GM12878 (cell line): ENCODE measurements at places on chromosomes 7 and 10. TPM values are rescaled to one million over a fixed set of nuclear protein-coding genes. Genes with fewer than 3 reads are reported as not detected.

Gene PPP2R2D
- polyA plus RNA-seq: 16.9 and 21.2 TPM in 2 replicates

Gene UCN3
- polyA plus RNA-seq: not detected in 2 replicates

Gene LLCFC1
- not detected in 2 replicates for polyA plus RNA-seq

Gene TFR2
- polyA plus RNA-seq: 2.3 and 2.8 TPM in 2 replicates

- H3K36me3 ChIP-seq: no peaks in the 10 kb centered on the region
- no peak overlapping the region for H3K4me3 ChIP-seq
- no peak for DNase-seq
These were observed 369.1 kb downstream of the PLXNA4 start for GRCh38 chr7:132207211-132207610.

DNA sequence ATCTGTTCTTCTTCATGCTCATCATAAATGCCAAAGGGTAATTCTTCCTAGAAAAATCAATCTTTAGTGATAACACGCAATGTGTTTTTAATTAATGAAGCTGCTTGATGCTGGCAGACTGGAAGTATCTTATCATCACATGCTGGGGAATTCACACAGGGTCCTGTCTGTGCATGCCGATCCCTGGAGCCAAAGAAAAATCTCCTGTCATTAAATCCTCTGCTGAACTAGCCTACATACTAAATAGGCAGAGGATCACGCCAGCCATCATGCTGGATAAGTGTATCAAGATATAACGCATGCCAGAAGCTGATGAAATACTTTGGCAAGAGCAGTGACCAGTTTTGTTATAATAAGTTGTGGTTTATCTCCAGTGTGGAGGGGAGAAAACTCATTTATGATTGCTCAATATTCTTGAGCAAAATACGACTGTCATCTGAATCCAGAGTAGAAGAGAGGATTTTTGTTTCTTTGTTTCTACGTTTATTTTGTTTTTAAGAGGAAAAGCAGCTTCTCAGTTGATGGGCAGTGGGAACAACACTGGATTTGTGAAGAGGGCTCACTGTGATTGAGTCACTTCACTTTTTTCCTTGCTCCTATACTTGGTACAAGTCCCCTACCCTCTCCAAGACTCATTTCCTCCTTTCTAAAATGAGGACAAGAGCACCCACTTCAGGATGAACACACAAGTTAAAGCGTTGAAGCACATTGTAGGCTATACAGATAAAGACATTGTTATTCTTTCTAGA is 649.1 kb downstream of the TNS3 start:
- DNase-seq: no peak
- H3K27ac ChIP-seq: no peak overlapping the region
- H3K27me3 ChIP-seq: no peaks in the 10 kb centered on the region
- H3K4me1 ChIP-seq: no peaks in the 10 kb centered on the region

- H3K36me3 ChIP-seq: no peaks in the 10 kb centered on the region
- no peak overlapping the region for H3K4me3 ChIP-seq
- no peaks in the 10 kb centered on the region for H3K27me3 ChIP-seq
- H3K27ac ChIP-seq: no peak overlapping the region
- DNase-seq: no peak
These were observed 120.3 kb downstream of the NPY start for GRCh38 chr7:24404315-24404714.

DNA sequence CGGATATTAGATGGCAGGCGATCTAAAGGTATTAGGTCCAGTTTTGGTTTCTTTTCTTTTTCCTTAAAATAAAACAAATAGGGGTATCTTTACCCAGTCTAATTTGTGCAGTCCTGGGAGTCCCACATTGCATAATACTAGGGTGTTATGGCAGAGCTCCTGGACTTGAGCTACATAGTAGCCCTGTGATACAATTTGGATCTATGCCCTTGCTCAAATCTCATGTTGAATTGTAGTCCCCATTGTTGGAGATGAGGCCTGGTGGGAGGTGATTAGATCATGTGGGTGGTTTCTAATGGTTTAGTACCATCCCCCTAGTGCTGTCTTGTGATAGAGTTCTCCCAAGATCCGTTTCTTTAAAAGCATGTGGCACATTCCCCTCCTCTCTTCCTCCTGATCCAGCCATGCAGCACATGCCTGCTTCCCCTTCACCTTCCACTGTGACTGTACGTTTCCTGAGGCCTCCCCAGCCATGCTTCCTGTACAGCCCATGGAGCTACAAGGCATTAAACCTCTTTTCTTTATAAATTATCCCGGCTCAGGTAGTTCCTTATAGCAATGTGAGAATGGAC is 141.9 kb downstream of the RPS24 start:
- no peak overlapping the region for H3K4me3 ChIP-seq
- DNase-seq: no peak
- no peak overlapping the region for H3K27ac ChIP-seq
- no peaks in the 10 kb centered on the region for H3K4me1 ChIP-seq
- H3K27me3 ChIP-seq: peaks cover 3% of the 10 kb centered on the region

GRCh38 chr7:47762746-47763062 is 180.8 kb upstream of the TNS3 start:
- no peak for DNase-seq
- H3K27me3 ChIP-seq: no peaks in the 10 kb centered on the region
- H3K36me3 ChIP-seq: no peaks in the 10 kb centered on the region
- H3K4me1 ChIP-seq: no peaks in the 10 kb centered on the region
- no peak overlapping the region for H3K27ac ChIP-seq

DNA sequence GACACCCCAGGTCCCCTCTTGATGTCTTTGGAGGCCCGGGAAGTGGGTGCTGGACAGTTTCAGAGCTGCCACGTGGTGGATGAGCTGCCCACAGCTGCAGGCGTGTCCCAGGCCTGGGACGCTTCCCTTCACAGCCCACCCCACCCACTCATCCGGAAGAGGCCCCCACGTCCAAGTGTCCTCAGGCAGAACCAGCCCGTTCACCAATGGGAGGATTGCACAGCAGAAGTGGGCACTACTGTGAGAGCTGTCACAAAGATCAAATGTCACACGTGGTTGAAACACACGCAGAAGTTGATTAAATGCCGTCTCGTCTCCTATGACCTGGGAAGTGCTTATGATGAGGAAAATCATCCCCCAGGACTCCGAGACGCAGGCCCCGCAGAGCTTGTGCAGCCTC is 52.9 kb downstream of the STK32C start:
- no peaks in the 10 kb centered on the region for H3K36me3 ChIP-seq
- no peak for DNase-seq
- no peak overlapping the region for H3K27ac ChIP-seq
- no peaks in the 10 kb centered on the region for H3K27me3 ChIP-seq

GRCh38 chr7:127239814-127240213 is 12.9 kb downstream of the GRM8 start:
- no peak overlapping the region for H3K4me3 ChIP-seq
- no peaks in the 10 kb centered on the region for H3K27me3 ChIP-seq

GRCh38 chr7:126940723-126941307 is 311.9 kb downstream of the GRM8 start:
- H3K36me3 ChIP-seq: no peaks in the 10 kb centered on the region
- H3K27ac ChIP-seq: no peak overlapping the region
- H3K4me1 ChIP-seq: no peaks in the 10 kb centered on the region
- H3K4me3 ChIP-seq: no peak overlapping the region
